ENCODE measurements at places on chromosomes 16 and 17.

GRCh38 chr16:68402748-68403040 lies 45.6 kb downstream of the SMPD3 start:
- DNase-seq: no peak

DNA sequence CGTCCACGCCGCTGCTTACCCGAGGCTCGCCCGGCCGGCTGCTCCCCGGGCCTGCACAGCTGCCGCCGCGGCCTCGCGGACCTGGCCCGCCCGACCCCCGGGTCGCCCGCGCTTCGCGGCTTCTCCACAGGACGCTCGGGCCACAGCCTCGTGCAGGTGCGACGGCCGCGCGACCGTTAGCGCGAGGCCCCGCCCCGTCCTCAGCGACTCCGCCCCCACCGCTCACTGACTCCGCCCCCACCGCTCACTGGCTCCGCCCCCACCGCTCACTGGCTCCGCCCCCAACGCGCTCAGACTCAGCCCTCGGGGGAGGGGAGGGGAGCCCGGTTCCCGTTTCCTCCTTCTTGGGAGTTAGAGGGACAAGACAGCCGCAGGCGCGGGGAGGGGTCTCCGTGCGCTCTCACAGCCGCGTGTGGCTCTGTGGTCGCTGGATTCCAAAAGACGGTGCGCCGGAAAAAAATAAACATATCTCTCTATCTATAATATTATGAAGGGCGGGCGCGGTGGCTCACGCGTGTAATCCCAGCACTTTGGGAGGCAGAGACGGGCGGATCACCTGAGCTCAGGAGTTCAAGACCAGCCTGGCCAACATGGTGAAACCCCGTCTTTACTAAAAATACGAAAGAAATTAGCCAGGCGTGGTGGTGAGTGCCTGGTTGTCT lies at the start of gene MEIOB:
Gene MEIOB (minus strand): TSS at position 191 of the 662 bp plus-strand sequence. CDS start 3,989 bp downstream, outside the sequence.
- DNase-seq: no peak

DNA sequence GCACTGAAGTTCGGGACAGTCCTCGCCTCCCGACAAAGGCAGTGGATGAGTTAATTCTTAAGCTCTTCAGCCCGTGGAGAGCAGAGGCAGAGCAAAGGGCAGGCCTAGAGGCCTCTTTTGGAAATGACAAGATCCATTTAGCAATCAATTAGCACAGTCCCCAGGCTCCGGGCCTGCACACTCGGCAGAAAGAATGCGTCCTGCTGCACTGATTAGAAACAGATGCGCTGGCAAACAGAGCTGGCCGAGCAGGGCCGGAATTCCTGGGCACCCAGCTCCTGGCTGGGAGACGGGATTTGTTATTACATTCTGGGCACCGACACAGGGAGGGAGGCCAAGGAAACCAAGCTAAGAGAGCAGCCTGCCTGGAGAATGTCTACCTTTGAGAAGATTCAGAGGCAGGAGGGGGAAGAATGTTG lies 162.9 kb downstream of the COPRS start:
- no peak for DNase-seq

GRCh38 chr17:75615301-75615700 lies 17.9 kb upstream of the SMIM5 start:
- no peak for DNase-seq

- DNase-seq: no peak
Measured at GRCh38 chr16:69311533-69312387, 610 bp downstream of the VPS4A start.

GRCh38 chr16:31376705-31377104 lies 16.4 kb upstream of the ITGAD start:
- DNase-seq: no peak

- DNase-seq: no peak
Measured at GRCh38 chr16:53083119-53083518, 28.3 kb downstream of the CHD9 start.

Measured in NCI-H1930 (cell line).